Activated B cell treated with CpG ODN at 0.5 μM for 24 hours (primary cell): ENCODE measurements at places on chromosomes 5 and 9.

- DNase-seq, result no peak
- H3K27ac ChIP-seq, result no peak overlapping the region
- no peaks in the 10 kb centered on the region for H3K36me3 ChIP-seq
- H3K27me3 ChIP-seq, result no peaks in the 10 kb centered on the region
- H3K4me3 ChIP-seq, result no peak overlapping the region
- no peaks in the 10 kb centered on the region for H3K4me1 ChIP-seq
Measured at GRCh38 chr5:123992641-123993040, 480.7 kb downstream of the CSNK1G3 start.

DNA sequence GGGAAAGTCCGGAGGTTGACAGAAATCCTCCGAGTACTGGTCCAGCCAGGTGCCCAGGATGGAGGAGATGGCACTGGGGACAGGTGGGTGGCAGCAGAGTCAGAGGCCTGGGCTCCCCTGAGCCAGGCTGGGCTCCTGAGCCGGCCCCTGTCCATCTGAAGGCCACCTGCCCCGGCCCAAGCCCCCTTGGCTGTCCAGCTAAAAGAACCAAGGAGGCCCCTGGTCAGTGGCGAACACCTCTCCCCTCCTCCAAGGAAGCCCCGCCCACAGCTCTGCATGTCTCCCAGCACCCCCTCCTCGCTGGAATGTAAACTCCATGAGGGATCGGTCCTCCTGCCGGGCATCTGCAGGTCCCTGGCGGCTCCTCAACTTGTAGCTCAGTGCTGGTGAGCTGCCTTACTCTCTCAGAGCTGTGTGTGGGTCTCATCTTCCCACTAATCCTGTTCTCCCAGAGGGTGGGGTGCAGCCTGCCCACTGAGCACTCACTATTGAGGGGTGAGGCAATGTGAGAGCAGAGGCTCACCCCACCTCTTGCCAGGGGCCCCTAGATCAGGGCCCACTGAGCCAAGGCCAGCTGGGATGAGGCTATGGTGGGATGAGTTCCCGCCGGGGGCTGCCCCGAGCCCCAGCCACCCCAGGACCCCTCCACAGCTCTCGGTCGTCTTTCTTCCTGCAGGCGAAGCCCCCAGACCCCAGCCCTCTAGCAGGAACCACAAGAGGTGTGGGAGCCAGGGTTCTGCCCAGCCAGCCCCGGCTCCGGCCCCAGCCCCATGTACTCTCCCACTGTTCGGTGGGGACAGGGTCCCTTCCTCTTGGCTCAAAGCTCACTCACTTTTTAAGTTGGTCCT is 12.0 kb downstream of the RALGDS start:
- no peak overlapping the region for H3K27ac ChIP-seq
- no peak overlapping the region for H3K4me3 ChIP-seq
- H3K4me1 ChIP-seq, result peaks cover 25% of the 10 kb centered on the region

- DNase-seq, result no peak
- no peak overlapping the region for H3K27ac ChIP-seq
- H3K36me3 ChIP-seq, result no peaks in the 10 kb centered on the region
- peaks cover 7% of the 10 kb centered on the region for H3K27me3 ChIP-seq
- no peaks in the 10 kb centered on the region for H3K4me1 ChIP-seq
- no peak overlapping the region for H3K4me3 ChIP-seq
Measured at GRCh38 chr5:150246429-150246828, 43.1 kb downstream of the CAMK2A start.

- no peaks in the 10 kb centered on the region for H3K27me3 ChIP-seq
- H3K36me3 ChIP-seq, result no peaks in the 10 kb centered on the region
- DNase-seq, result no peak
Measured at GRCh38 chr9:119802621-119803020, 433.4 kb upstream of the BRINP1 start.

DNA sequence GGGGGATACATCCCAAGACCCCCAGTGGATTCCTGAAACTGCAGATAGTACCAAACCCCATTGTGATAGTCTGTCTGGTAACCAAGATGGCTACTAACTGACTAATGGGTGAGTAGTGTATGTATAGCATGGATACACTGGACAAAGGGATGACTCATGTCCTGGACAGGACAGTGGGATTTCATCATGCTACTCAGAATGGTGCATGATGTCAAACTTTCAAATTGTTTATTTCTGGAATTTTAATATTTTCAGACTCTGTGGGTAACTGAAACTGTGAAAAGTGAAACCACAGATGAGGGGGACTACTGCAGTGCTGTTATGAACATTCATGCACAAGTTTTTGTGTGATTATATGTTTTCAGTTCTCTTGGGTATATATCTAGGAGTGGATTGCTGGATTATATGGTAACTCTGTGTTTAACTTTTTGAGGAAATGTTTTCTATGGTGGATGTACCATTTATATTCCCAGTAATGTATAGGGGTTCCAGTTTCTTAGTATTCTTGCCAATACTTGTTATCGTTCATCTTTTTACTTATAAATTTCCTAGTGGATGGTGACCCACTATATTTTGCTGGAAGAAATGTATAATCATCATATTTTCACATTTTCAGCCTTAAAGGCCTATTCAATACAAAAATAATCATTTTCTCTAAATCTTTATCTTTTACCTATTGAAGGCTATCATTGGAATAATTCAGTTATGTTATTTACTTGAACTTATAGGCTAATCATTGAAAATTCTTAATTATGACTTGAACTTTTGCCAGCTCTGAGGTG is 140.9 kb downstream of the NR3C1 start:
- no peak overlapping the region for H3K27ac ChIP-seq
- DNase-seq, result no peak
- H3K36me3 ChIP-seq, result peaks cover 8% of the 10 kb centered on the region
- H3K4me3 ChIP-seq, result no peak overlapping the region

GRCh38 chr5:14853685-14854084 is 17.9 kb downstream of the ANKH start:
- peaks cover 11% of the 10 kb centered on the region for H3K36me3 ChIP-seq
- no peak overlapping the region for H3K4me3 ChIP-seq
- peaks cover 20% of the 10 kb centered on the region for H3K4me1 ChIP-seq
- no peak for DNase-seq
- H3K27ac ChIP-seq, result no peak overlapping the region

GRCh38 chr9:19229595-19230354 is 718 bp upstream of the DENND4C start:
- H3K4me1 ChIP-seq, result peaks cover 10% of the 10 kb centered on the region
- H3K4me3 ChIP-seq, result no peak overlapping the region
- no peaks in the 10 kb centered on the region for H3K36me3 ChIP-seq

DNA sequence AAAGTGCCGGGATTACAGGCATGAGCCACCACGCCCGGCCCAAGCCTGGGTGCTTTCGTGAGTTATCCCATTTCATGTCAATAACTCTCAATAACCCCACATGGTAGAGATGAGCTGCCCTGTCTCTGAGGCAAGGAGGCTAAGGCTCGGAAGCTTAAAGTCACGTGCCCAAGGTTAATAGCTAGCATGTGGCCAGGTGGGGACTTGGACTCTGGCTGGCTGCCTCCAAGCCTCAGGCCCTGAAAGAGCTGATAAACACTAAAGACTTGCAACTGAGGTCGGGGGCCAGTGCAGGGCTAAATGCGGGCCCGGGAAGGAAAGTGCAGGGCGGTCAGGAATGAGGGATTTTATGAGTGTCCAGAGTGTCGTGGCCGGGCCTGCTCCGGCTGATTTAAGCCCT is 30.9 kb upstream of the BARHL1 start:
- H3K36me3 ChIP-seq, result no peaks in the 10 kb centered on the region
- H3K4me3 ChIP-seq, result no peak overlapping the region
- peaks cover 12% of the 10 kb centered on the region for H3K27me3 ChIP-seq
- DNase-seq, result no peak
- no peak overlapping the region for H3K27ac ChIP-seq
